Central memory CD8-positive, alpha-beta T cell (primary cell): ENCODE measurements at places on chromosomes 4 and X.

DNA sequence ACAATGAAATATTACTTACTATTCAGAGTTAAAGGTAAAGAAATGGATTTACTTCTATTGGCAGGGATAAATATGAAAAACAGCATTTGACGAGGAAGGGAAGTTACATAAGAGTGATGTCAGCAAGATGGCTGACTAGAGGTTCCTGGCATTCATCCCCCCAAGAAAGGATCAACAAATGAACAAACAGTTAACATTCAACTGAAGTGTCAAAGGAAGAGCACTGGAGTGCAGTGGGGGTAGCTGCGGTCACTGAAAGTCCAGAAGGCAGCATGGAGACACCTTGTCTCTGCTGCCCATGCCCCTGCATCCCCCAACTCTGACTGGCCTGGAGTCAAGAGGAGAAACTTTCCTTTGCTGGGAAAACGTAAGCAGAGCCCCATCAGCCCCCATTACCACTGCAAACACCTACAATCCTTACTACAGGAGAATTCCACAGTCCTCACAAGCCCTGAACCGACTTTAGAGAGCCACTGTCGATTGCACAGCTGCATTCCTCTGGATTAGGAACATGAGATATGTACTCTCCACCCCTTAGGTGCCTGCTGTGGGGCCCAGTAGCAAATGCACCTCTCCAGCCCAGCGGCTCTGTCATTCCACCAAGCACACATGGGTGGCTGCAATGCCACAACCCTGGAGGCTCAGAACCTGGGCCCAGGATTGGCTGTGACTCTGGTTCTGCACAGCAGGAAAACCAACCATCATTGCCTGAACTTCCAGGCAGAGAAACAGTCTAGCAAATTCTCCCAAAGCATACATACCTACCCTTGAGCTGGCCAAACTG, 79.5 kb downstream of the CBR4 start:
- no peak for DNase-seq

- DNase-seq: no peak
Measured at GRCh38 chr4:54363037-54363436, 133.9 kb downstream of the PDGFRA start.

DNA sequence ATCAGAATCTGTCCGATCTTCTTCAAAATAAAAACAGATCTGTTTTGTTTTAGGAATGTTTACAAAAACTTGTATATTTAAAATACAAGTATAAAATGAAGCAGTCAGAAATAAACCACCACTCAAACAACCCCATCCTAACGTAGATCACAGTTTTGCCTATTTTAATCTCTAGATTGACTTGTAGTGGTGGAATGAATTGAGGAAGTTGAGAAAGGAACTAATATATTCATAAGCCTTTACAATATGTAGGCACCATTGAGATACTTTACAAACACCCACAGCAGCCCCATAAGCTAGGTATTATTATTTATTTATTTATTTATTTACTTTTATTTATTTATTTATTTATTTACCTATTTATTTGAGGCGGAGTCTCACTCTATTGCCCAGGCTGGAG, 52.3 kb upstream of the KLF3 start:
- no peak for DNase-seq

- no peak for DNase-seq
Measured at GRCh38 chr4:1279253-1279652, 10.4 kb upstream of the MAEA start.

- DNase-seq: no peak
Measured at GRCh38 chr4:105352826-105353225, 121.0 kb downstream of the PPA2 start.

DNA sequence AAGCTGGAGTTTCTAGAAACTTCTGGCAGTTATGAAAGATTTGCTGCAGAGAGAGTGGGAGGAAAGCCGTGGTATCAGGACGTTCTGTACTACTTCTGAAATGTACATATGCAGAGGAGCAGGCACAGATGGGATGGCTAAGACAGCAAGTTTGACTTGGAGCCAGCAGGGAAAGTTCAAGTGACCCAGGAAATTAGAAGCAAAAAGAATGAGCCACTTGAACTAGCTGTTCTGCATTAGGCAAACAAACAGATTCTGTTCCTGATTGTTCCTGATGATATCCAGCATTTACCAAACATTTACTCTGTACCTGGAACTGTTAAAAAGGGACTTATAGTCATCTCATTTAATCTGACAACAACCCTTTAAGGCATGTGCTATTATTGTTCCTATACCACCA, 41.4 kb upstream of the CXCL13 start:
- no peak for DNase-seq

GRCh38 chr4:87633243-87633642, 16.8 kb upstream of the DMP1 start:
- no peak for DNase-seq
